Panc1 (cell line): ENCODE measurements at places on chromosomes 11 and 22.

DNA sequence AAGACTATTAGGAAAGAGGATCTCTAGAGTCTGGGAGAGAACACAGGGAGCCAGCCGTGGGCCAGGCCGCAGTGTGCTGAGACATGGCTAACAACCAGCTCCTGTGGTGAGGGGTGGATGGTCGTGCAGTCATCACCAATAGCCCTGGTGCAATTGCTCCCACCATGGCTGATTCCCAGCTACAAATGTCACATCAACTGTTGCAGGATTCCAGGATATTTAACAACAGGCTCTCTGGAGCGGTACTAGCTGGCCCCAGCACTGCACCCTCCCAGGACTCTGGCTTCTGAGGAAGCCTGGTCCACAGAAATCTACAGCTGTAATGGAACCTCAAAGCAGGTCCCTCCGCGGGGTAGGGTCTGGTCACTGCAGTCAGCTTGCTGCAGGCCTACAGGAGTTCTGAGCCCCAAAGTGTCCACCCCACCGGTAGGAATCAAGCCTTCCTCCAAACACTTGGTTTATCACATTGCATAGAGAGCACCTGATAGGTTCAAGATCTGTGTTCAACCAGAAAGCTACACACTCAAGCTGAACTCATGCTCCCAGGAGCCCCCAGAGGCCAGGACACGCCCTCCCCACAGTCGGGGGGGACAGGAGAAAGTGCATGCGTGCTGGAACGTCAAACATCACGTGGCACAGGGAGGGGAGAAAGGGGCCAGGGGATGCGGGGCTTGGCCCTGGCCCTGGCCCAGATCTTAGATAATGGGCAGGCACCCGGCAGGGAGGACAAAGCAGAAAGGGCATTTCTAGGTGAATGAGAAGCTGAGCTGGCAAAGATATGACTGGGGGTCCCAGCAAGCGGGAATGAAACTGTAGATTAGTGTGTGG is 609.0 kb downstream of the TBC1D22A start:
- DNase-seq: no peak

DNA sequence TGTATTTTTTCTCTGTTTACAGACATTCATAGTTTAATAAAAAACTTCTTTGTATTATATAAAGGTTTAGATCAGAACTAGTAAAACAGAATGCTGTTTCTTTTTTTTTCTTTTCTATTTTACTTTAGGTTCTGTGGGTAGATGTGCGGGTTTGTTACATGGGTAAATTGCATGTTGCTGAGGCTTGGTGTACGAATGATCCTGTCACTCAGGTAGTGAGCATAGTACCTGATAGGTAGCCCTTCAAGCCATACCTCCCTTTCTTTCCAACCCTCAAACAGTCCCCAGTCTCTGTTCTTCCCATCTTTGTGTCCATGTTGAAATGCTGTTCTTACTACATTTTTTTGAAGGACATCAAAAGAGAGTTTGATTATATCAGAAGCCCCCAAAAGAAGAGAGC is 3.2 kb downstream of the ATM start:
- DNase-seq: no peak

GRCh38 chr22:28819253-28820096 is 19.1 kb upstream of the XBP1 start:
- DNase-seq: no peak

- DNase-seq: no peak
Observed at GRCh38 chr11:61403658-61404057, 11.3 kb downstream of the TMEM216 start.

DNA sequence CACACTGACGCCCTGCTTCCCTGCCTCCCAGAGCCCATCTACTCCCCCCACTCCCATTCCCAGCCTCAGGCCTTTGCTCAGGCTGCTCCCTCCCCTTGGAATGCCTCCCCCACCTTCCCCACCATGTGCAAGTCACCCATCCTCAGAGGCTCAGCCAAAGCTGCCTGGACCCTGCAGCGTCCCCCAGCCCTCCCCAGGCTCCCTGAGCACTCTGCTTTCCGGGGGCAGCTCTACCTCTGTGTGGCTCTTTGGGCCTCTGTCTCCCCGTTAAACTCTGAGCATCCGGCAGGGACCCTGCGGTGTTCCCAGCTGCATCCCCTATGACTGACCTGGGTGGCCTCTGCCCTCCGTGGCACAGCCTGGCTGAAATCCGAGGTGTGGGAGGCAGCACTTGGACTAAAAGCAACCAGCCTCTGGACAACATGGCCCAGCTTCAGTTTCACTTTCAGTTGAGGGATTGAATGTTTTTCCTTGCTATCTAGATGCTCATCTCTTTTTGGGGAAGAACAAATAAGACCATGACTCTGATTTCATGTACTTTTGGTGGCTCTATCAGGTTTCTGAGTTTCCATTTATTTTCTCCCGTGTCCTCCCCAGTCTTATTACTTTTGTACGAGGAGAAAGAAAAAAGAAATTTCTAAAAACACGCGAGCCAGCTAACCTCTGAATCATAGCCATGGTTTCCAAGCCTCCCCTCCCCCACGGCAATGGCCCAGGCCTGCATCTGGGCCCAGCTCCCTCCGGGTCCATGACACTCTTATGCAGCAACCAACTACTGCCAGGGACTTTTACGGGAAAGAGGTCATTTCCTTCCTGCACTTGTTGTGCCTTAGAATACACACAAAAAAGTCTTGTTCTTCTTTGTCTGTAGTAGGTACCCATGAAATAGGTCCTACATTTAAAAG is 3.8 kb downstream of the APOL3 start:
- DNase-seq: peak; percentile 32

DNA sequence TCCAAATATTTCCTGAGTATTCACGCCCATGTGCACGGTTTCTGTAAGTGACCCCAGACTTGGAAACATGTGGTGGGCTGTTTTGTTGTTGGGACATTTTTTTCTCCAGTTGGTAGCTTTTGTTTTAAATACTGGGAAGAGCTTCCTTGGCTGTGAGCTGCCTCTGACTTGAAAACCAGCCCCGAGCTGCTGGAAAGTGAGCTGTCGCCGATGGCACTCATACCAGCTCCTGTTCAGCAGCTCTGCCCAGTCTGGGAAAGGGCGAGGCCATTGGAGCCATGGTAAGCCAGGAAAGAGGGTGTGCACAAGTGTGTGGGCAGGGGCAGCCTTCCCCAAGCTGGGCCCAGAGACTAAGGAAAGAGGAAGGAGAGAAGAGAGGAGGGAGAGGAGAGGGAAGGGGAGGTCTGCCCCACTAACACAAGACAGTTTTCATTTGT is 3.2 kb upstream of the FLI1 start:
- no peak for DNase-seq

- no peak for DNase-seq
Observed at GRCh38 chr22:45959719-45960476, 17.1 kb downstream of the WNT7B start.

GRCh38 chr11:126595560-126595959 is 240.1 kb downstream of the ST3GAL4 start:
- no peak for DNase-seq

- DNase-seq: no peak
Observed at GRCh38 chr22:50536226-50536625, 6.4 kb upstream of the TYMP start.

GRCh38 chr11:126538071-126538470 is 182.6 kb downstream of the ST3GAL4 start:
- no peak for DNase-seq

DNA sequence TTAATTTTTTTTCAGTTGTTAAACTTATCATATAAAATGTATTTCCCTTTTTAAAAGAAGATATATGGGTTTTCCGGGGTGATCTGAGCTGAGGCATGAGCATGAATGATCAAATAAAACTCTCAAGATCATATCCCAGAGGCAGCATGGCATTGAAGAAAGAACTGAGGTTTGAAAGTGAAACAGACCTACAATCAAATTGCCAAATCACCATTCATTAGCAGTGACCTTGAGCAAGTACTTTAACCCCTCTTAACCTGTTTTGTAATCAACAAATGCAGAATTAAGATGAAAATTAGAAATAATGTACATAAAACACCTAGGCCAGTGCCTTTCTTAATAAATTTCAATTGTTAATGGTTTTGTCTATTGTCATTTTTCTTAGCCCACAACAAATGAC is 116.0 kb downstream of the RBFOX2 start:
- DNase-seq: no peak

DNA sequence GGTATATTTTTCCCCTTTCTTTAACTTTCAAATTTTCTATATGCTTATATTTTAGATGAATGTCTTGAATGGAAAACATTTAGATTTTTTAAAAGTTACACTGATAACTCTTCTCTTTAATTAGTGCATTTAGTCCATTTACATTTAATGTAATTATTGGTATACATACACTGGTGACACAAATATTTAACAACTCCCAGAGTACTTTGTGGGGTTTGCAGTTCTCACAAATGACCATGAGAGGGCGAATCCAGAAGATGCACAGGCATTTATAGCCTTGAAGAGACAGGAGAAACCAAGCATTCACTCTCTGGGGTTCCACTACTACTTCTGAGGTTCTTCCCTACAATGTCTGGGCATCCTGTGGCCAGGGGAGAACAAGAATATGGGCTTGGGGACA is 125.1 kb downstream of the TIMP3 start:
- DNase-seq: no peak

DNA sequence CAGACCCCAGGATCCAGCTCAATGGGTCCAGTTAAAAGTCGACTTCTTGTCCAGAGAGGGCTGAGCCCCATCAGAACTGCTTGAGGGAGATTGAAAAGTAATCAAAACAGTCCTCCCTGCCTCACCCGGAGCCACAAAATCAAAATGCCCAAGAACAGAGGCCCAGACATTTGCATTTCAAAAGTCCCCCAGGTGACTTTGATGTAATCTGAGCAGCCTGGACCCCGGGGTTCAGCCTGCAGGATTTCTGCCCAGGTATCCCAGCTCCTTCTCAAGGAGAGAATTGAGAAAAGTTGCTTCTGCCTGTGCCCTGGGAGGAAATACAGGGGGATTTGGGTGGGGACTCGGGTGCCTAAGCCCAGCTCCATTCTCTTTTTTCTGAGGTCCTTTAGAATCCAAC is 1385.0 kb downstream of the TBC1D22A start:
- DNase-seq: no peak

DNA sequence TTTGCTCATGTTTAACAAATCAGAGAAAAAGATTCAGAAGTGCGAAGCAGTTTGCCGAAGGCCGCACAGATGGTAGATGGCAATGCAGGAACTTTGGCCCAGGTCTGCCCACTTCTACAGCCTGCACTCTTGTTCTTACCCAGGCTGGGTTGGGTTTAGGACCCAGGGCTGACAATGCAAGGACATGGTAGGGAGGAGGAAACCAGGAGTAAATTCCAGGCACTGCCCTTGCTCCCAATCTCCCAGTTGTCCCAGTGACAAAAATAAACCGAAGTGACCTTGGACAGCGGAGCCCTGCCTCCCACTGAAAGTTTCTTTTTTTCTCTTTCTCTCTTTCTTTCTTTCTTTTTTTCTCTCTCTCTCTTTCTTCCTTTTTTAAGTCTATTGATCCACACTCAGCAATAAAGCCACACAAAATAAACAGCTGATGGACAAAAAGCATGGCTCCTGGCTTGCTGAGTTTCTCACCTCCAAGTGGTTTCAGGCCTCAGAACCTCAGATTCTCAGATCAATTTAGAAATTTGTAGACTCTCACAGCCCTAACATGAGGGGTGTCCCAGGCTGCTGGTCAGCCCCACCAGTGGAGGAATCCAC is 33.5 kb upstream of the FCHSD2 start:
- DNase-seq: no peak

DNA sequence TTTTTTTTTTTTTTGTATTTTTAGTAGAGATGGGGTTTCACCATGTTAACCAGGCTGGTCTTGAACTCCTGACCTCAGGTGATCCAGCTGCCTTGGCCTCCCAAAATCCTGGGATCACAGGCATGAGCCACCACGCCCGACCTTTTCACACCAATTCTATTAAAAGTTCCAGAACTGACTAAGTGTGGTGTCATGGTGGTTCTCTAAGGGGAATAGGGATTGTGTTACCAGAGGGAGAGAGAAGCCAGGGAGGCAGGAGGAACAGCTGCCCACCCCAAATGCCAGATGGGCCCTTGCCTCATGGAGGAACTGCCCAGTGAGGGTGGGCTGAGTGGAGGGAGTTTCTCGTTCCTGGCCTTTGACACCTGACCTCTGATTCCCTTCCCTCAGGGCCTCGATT is 5.9 kb downstream of the RPS6KA4 start:
- no peak for DNase-seq

GRCh38 chr11:117874253-117874909 is 2.1 kb downstream of the FXYD6 start:
- DNase-seq: no peak

- DNase-seq: no peak
Observed at GRCh38 chr11:122668562-122669090, 13.1 kb downstream of the UBASH3B start.

DNA sequence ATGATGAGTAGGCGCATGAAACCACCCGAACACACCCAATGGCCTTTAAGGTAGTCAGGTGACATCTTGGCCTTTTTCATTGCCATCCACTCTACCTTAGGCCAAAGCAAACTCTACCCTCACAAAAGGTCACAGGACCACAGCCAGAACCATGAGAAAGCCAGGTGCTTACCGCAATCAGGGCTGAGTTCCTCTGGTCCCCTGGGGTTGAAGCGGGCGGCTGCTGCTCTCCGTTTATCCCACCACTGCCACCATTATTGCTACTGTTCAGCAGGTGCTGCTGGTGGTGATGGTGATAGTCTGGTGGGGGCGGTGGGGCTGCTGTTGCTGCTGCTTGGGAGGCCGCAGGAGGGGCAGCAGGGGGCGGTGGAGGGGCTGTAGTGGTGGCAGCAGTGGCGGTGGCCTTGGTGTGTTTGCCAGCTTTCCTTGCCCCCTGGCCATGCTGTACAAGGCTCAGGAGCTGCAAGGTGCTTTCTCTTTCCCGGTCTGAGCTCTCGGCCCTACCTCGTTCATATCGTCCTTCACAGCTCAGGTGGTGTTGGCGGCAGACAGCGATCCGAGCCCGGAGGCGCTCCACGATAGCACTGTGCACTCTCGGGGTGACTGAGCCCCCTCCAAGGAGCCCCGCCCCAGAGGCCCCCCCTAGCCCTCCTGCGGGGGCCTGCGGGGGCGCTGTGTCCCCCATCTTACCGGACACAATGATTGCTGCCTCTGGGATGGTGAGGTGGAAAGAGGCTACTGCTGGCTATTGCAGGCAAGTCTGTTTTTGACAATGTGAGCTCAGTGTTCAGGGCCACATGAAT is 1.6 kb downstream of the MAML2 start:
- no peak for DNase-seq

- DNase-seq: peak; percentile 30
Observed at GRCh38 chr11:99739464-99740089, 718.8 kb downstream of the CNTN5 start.

GRCh38 chr11:57781529-57781943 is 19.9 kb downstream of the CTNND1 start:
- no peak for DNase-seq

GRCh38 chr11:15169815-15170551 is 55.3 kb downstream of the INSC start:
- DNase-seq: no peak

- DNase-seq: no peak
Observed at GRCh38 chr22:38467904-38468442, at the start of gene KDELR3. Gene KDELR3, plus strand, starts transcription at chr22:38468096. Its CDS starts 138 bp downstream, at chr22:38468234.

- no peak for DNase-seq
Observed at GRCh38 chr22:28171115-28171514, 252.1 kb upstream of the PITPNB start.

DNA sequence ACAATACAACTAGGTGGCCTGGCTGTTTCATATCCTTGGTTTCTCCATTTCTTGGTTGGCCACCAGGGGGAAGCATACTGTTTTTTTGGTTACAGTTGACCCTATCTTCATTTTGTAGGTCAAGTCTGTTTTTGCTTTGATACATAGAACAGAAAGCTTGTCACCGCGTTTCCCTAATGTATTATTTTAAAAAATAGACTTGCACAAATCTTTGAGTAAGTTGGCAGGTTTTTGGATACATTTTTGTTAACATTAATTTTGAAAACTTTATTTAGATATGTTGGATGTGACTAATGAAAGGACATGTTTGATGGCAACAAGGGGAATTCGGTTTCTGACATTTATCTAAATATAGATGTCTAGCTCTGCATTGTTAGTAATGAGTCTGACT is 3.0 kb downstream of the NCR3LG1 start:
- peak; percentile 61 for DNase-seq
